ENCODE measurements at places on chromosomes 1 and 21.

DNA sequence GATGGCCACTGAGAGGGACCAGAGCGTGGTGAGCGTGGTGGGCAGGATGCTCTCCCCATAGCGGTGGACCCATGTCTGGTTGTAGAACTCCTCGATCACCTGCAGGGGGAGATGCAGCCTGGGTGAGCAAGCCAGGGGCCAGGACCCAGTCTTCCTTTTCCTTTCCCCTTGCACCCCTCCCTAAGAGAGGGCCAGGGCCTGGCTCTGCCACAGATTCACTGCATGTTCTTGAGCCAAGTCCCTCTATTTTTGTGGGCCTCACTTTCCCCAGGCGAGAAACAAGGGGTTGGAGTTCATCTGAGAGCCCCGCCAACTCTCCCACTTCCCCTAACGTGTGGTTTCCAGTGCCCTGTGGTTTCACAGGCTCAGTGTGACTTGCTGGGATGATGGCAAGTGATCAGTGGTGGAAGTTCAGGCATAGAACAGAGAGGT lies 27.5 kb downstream of the SLC2A1 start:
- DNase-seq: no peak

GRCh38 chr1:9078015-9078751 lies 8.7 kb upstream of the SLC2A5 start:
- no peak for DNase-seq

- DNase-seq: peak; percentile 58
Observed at GRCh38 chr1:15246960-15247614, at the start of gene FHAD1. FHAD1 (plus strand) TSS chr1:15247223; CDS start chr1:15251785, 4,562 bp downstream.

DNA sequence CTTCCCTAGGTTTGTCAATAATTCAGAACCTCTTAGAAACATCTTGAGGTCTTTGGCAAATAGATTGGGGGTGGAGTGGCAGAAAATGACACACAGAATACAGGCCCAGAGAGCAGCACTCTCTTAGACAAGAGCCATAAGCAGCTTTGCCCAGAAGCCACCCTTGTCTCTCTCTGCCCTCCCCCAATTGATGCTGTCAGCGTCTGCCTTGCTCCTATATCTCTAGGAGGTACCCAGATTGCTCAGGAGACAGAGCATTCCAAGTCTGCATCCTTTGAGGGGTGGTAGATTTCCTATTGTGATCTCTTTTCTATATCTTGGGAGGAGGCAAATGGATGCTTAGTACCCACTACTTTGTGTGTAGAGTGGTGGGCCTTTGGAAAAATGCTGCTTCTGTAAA lies 1.8 kb downstream of the RGL1 start:
- no peak for DNase-seq

DNA sequence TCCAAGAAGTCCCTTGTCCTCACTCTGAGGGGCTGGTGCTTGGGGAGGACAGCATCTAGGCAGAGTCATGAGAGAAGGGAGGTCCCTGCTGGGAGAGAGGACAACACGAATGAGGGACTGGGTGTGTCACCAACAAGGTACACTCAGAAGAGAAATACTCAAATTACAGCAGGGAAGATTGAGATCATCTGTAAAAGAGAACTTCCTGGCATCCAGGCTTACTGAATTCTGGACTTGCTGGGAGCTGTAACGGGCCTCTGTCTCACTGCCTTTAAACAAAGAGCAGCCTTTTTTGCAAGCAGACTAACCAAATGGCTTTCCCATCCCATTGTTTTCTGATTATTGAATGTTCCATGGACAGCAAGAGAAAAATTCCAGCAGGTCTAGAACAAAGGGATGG lies 195.7 kb upstream of the RAB4A start:
- DNase-seq: no peak

DNA sequence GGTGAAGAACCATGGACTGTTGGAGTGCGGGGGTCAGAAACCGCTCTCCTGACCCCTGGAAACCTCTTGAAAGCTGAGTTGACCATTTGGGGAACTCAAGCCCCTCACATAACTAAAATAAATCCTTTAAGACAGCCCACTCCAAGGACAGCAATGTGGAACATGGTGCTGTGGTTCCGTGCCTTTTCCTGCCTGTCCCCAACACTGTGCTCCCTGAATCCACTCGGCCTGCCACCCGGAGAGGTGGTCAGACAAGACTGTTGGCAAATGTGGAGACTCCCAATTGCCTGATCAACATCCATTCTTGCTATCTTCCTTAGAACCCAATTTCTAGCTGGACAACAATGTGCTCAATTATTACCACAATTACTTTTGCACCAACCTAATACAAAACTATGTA lies 286.0 kb downstream of the NPHP4 start:
- no peak for DNase-seq

DNA sequence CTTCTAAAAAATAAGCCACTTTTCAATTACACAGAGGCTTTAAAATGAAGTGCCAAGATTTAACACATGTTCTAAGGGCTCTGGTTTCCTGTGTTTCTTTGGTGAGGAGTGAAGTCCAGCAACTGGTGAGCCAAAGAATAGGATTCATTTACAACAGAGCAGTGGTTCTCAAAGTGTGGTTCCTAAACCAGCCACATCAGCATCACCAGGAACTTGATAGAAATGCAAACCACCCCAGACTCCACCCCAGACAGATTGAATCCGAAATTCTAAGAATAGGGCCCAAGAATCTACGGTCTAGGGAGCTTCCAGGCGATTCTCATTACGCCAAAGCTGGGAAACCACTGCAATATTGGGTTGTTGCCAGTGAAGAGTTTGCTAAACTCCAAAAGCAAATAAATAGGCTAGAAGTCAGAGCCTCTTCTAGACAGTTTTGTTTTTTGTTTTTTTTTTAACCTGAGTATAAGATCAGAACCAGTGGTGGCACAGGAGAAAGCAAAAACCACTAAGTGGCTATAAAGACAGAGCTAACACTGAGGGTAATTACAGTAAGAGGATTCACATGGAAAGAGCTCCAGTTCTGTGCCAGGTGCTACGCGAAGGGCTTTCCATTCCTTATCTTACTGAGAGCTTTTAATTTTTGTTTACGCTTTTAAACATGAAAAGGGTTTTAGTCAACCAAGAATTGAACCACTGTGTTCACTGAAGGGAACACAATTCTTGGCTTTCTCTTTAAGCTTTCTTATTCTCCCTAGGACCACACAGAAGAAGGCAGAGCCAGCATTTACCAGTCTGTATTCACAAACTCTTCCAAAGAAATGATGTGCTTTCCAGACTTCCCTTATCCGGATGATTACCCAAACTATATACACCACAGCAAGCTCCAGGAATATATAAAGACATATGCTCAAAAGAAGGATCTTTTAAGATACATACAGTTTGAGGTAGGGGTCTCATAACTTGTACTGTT lies 42.4 kb upstream of the FMO2 start:
- DNase-seq: peak; percentile 66

DNA sequence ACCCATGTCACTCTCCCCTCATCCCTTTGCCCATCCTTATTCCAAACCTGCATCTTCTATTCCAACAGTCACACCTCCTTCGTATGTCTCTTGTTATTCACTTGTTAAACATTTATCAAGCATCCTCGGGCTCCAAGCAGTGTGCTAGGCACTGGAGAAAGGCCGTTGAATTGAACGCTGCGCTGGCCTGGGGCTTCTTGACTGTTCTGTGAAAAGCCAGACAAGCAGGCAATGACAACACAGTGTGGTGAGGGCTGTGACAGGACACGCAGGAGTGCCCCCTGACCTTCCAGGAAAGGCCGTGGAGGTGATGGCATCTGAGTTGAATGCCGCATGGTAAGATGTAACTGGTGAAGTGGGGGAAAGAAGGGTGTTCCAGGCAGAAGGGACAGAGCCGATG lies 19.2 kb downstream of the ETV3 start:
- DNase-seq: peak; percentile 38

- no peak for DNase-seq
Observed at GRCh38 chr21:26070822-26071425, 99.6 kb downstream of the APP start.
